ENCODE measurements at places on chromosomes 2 and 18.

- DNase-seq: no peak
Observed at GRCh38 chr2:69559442-69560146, 83.9 kb downstream of the AAK1 start.

GRCh38 chr18:11153097-11153496 lies 3.7 kb upstream of the PIEZO2 start:
- no peak for DNase-seq

- no peak for DNase-seq
Observed at GRCh38 chr2:41151746-41152145, 699.9 kb upstream of the SLC8A1 start.

DNA sequence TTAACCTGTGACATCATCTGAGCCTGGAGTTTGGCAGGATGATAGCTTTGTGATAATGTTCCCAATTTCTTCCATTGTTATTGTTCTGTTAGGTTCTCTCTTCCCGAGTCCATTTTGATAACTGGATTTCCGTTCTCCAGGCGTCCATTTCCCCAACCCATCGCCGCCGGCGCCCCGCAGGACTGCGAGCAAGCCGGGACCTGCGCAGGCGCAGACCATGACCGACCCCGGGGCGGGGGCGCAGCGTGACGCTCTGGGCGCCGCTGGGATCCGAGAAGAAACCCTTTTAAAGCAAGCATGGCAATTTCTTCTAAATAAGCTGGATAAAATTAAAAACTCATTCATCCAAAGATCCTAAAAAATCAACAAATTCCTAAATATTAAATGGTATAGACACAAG lies at the start of gene SLC25A52:
Gene SLC25A52, minus strand, starts transcription at position 186 of the 400 bp plus-strand sequence. CDS start 219 bp downstream, outside the sequence.
- no peak for DNase-seq

DNA sequence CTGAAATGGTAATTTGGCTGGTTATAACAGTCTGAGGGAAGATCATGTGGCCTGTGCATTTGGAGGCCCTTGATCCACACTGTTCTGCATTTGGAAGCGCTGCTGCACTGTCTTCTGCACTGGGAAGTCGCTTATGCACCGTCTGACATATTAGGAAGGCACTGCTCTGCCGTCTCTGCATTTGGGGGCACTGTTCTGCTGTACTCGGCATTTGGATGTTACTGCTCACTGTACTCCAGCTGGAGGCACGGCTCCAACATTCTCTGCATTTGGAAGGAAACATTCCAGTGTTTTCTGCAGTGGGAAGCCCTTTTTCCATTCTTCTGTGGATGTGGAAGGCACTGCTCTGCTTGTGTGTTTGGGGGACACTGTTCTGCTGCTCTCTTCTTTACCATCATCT lies 9.6 kb upstream of the PROM2 start:
- DNase-seq: no peak

GRCh38 chr2:119451336-119452050 lies 19.8 kb downstream of the TMEM37 start:
- DNase-seq: no peak

DNA sequence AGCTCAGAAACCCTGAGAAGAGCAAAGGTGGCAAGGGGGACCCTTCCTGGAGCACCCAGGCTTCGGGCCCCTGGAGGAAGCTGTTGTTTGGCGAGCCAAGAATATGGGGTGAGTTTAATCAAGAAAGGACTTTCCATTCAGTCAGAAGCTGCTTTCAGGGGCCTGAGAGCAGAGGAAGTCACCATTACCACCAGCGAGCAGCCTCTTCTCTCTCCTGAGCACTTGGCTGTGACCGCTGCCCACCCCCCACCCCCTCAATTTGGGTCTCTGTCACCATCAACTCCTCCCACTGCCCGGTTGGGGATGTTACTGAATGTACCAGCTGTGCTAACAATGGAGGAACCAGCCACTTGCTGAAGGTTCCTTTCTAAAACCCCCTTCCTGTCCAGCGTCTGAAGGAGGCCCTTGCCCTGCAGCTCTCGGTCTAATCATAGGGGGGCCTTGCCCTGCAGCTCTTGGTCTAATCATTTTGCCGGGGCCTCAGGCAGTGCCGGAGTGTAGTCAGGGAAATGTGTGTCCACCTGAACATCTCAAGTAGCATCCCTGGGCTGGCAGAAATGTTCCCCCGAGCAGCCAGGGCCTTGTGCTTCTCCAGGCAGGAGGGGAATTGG lies 943 bp downstream of the INPP5D start:
- no peak for DNase-seq

DNA sequence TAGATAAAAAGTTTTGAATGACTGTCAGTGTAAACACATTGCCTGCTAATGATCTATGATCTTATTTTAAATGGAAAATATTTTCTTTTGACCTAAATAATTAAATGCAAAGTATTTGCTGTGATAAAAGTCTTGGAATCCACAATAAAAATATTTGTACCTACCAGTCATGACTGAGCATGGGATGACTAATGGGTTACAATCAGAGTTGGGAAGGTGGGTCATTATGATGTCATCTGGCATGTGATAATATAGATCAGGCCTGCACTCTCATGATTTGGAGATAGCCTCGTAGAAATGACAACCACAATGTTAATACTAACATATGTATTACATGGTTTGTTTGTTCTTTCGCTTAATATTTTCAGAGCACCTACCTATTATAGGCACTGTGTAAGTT lies 848.8 kb upstream of the KLHL29 start:
- no peak for DNase-seq

DNA sequence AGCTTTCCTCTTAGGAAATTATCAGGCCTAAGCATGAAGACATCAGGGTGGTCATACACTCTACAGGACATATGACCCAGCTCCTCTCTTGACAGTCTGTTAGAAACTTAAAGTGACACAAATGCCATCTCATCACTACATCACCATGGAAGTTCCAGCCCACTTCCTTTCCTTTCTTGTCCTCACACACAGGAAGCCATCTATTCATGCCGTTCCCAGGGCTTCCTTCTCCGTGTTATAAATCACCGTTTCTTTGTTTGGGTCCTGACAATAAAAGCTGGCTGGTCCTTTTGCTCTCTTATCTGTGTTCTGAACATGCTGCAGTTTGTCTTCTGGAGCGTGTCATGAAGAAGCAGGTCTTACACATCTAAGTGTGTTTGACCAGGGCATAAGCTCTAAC lies 692.1 kb upstream of the CELF4 start:
- DNase-seq: no peak

- no peak for DNase-seq
Observed at GRCh38 chr2:162230761-162231160, 12.5 kb downstream of the FAP start.

DNA sequence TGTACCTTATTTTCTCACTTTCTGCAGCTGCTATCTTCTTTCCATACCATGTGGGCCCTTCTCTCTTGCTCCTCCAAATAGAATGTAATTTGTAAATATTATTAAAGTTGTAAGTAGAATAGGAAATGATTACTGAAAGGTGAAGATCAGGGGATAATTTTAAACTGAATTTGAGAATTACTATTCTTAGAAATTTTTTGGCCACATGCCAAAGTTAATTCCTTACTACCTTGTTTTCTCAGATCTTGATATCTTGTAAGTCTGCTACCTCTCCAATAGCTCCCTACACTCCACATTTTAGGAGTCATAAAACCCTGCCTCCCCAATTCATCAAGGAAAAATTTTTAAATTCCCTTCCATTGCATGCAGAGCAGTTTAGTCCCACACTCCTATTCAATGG lies 442.7 kb downstream of the SATB2 start:
- no peak for DNase-seq
